ENCODE measurements at places on chromosomes 7 and 10. TPM values are rescaled to one million over a fixed set of nuclear protein-coding genes. Genes with fewer than 3 reads are reported as not detected.

The GALNT17 gene
- total RNA-seq = 15.6 TPM

- no peak for DNase-seq
- no peak overlapping the region for H3K27ac ChIP-seq
- H3K4me3 ChIP-seq = no peak overlapping the region
- no peaks in the 10 kb centered on the region for H3K27me3 ChIP-seq
- H3K4me1 ChIP-seq = no peaks in the 10 kb centered on the region
These were observed 192.2 kb upstream of the LRGUK start for GRCh38 chr7:133934977-133935330.

- H3K4me1 ChIP-seq = no peaks in the 10 kb centered on the region
- H3K27ac ChIP-seq = no peak overlapping the region
- H3K27me3 ChIP-seq = no peaks in the 10 kb centered on the region
- H3K36me3 ChIP-seq = no peaks in the 10 kb centered on the region
These were observed 137.1 kb downstream of the ZNF365 start for GRCh38 chr10:62511238-62511637.

GRCh38 chr7:82129091-82129490 is 314.5 kb downstream of the CACNA2D1 start:
- H3K27me3 ChIP-seq = no peaks in the 10 kb centered on the region
- no peaks in the 10 kb centered on the region for H3K36me3 ChIP-seq
- H3K4me1 ChIP-seq = peaks cover 13% of the 10 kb centered on the region
- H3K27ac ChIP-seq = peak overlapping the region; percentile 34
- H3K4me3 ChIP-seq = no peak overlapping the region

GRCh38 chr7:76397409-76398183 is 11.9 kb downstream of the SSC4D start:
- H3K27ac ChIP-seq = peak overlapping the region; percentile 44
- H3K27me3 ChIP-seq = no peaks in the 10 kb centered on the region
- H3K36me3 ChIP-seq = no peaks in the 10 kb centered on the region
- H3K4me1 ChIP-seq = peaks cover 16% of the 10 kb centered on the region
- peak; percentile 89 for DNase-seq
- H3K4me3 ChIP-seq = peak overlapping the region; percentile 55

The ENTPD1 gene
- total RNA-seq = 28.2 TPM

DNA sequence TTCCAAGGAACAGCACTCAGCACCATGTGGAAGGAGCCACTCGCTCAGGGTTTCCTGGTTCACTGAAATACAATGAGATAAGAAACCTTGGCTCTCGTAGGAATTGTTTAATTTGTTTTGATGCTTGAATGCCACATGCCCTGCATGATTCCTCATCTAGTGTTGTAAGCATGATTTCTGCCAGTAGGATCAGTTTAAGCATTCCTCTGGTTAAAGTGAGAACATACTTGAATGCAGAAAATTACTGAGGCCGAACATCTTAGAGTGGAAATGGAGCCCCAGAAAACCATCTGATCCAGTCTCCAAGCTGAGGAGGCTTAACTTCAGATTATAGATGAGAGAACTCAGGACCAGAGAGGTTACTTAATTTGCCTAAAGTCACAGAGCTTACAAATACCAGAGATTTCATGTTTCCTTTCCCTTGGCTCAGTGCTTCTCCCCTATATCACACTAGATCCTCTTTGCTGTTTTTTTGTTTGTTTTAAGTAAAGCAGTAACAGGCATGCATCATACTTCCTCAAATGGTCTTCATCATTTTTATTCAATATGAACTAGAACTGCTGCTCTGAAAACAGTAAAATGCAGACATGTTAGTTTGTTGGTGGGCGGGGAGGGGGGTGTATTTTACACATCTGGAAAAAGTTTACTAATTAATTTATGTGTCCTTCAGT is 125.1 kb downstream of the ADAM12 start:
- no peak for DNase-seq
- H3K4me1 ChIP-seq = no peaks in the 10 kb centered on the region
- H3K36me3 ChIP-seq = no peaks in the 10 kb centered on the region
- H3K4me3 ChIP-seq = no peak overlapping the region
- H3K27me3 ChIP-seq = no peaks in the 10 kb centered on the region
- no peak overlapping the region for H3K27ac ChIP-seq

DNA sequence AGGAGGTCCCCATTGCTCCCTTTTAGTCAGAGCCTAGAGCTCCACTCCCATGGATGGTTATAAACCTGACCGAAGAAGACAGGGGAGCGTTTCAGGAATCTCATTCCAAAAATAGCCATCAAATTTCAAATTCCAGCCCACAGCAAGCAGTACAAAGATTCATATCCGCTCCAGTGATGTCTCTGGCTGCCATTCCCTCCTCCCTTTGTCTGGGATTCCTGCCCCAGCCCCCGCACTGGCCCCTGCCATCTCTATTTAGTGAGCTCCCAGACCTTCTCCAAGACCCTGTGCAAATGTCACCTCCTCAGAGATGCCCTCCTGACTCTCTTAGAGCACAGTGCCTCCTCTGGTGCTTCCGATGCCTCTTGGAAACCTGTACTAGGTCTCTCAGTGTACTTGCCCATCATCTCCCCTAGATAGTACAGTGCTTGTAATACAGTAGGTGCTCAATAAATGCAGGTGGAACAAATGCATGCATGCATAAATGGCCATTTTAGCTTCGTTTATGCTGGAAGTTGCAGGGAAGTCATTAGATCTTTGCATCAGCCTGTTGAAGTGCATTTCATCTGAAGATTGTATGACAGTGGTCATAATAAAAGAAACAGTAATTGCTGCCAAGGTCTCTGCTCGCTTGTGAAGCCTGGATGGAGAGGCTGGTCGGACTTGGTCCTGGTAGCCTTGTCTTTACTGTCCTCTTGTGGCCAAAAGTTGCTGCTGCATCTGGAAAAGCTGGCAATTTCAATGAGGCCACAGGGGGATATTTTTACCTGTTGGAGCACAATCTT is 32.0 kb upstream of the HABP2 start:
- H3K4me3 ChIP-seq = no peak overlapping the region
- no peaks in the 10 kb centered on the region for H3K4me1 ChIP-seq
- H3K36me3 ChIP-seq = no peaks in the 10 kb centered on the region
- no peaks in the 10 kb centered on the region for H3K27me3 ChIP-seq

GRCh38 chr7:139523199-139523941 is at the start of gene CLEC2L:
CLEC2L (plus strand) TSS chr7:139523685; CDS start chr7:139523928, 243 bp downstream.
- H3K4me1 ChIP-seq = peaks cover 4% of the 10 kb centered on the region
- peaks cover 15% of the 10 kb centered on the region for H3K27me3 ChIP-seq
- DNase-seq = no peak
- peak within 1 kb of the TSS; percentile 12 for H3K4me3 ChIP-seq
- no peaks in the 10 kb centered on the region for H3K36me3 ChIP-seq

DNA sequence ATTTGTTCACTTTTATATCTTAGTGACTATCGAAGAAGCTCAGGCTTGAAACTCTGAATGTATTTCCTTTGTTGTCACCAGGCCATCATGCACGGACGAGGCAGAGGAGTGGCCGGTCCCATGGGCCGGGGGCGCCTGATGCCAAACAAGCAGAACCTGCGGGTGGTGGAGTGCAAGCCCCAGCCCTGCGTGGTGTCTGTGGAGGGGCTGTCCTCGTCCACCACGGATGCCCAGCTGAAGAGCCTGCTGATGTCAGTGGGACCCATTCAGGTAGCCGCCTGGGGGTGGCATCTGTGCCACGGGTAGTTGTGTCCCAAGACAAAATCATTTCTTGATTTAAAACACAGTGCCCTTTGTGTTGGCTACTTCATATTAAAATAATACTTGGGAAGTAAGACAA is 45.9 kb downstream of the SHH start:
- peaks cover 42% of the 10 kb centered on the region for H3K36me3 ChIP-seq
- H3K27me3 ChIP-seq = no peaks in the 10 kb centered on the region
- no peak overlapping the region for H3K4me3 ChIP-seq
- no peaks in the 10 kb centered on the region for H3K4me1 ChIP-seq

The ANKRD30A gene
- not detected for total RNA-seq

DNA sequence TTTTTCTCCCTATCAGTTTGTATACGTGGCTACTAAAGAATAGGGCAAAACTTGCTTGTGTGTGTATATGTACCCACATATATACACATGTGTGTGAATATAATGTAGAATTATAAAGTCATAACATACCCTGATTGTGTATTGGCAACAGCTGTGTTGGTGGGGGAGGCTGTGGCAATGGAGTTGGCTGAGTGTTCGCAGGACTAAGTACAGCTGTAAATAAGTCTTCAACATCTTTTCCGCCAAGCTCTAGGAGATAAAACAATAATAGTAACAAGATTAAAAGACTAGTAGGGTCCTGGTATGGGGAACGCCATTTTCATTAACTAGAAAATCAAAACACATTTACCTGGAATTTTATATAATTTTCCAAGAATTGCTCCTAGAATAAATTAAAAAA is 168.4 kb downstream of the GALNT11 start:
- H3K4me1 ChIP-seq = no peaks in the 10 kb centered on the region
- no peak for DNase-seq
- peaks cover 80% of the 10 kb centered on the region for H3K36me3 ChIP-seq
- H3K27ac ChIP-seq = no peak overlapping the region
- no peak overlapping the region for H3K4me3 ChIP-seq
- H3K27me3 ChIP-seq = no peaks in the 10 kb centered on the region

The TEX47 gene
- not detected for total RNA-seq

The SPDYE5 gene
- not detected for total RNA-seq
